Lower leg skin (tissue), 4 donors: ENCODE measurements at places on chromosomes 11 and 22. TPM values are rescaled to one million over a fixed set of nuclear protein-coding genes. Genes with fewer than 3 reads are reported as not detected.

BSX gene
- not detected for total RNA-seq

C11orf97 gene
- not detected for total RNA-seq

DDIAS gene
- 0.91 TPM for total RNA-seq

CYTH4 gene
- 1.9 TPM for total RNA-seq

CLDN5 gene
- 94.9 TPM for total RNA-seq

SBF2 gene
- total RNA-seq = 40.6 TPM

CLTCL1 gene
- total RNA-seq = 9.6 TPM

PDGFB gene
- total RNA-seq = 21.9 TPM

C11orf16 gene
- not detected for total RNA-seq

DBX1 gene
- total RNA-seq = not detected

ANGPTL5 gene
- 2.7 TPM for total RNA-seq

RAG2 gene
- not detected for total RNA-seq

DNA sequence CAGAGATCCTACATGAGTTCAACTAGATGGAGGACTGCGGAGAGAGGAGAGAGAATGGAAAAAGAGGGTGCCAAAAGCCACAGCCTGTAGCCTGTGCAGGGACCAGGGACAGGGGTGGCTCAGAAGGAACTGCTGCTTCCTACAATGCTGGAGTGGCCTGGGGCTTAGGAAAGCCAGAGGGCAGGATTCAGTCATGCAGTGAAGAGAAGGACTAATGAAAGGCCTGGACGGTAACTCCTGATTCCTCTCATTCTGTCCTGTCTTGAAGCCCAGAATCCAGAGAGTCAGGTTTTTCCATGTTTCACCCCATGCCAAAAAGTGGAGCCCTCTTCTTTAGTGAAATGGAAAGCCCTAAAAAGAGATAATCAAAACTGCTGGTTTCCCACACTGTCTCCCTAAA lies 48.4 kb upstream of the INCENP start:
- DNase-seq = no peak

DNA sequence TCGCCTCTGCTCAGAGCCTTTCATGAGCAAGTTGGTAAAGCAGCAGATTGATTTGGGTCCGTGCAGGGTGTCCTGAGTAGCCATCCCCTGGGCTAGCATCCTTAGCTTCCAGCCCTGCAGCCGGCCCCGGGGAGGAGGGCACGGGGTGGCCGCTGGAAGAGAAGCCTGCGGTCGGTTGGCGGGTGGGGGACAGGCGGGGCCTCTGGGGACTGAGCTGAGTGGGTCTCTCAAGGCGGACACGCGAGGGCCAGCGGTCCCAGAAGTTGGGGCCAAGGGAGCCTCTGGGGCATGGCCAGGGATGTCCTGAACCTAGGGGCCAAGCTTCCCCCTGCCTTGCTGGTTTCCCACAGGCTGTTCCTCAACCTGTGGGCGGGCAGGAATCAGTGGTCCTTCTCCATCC lies 143.0 kb downstream of the TBC1D22A start:
- DNase-seq = no peak

DNA sequence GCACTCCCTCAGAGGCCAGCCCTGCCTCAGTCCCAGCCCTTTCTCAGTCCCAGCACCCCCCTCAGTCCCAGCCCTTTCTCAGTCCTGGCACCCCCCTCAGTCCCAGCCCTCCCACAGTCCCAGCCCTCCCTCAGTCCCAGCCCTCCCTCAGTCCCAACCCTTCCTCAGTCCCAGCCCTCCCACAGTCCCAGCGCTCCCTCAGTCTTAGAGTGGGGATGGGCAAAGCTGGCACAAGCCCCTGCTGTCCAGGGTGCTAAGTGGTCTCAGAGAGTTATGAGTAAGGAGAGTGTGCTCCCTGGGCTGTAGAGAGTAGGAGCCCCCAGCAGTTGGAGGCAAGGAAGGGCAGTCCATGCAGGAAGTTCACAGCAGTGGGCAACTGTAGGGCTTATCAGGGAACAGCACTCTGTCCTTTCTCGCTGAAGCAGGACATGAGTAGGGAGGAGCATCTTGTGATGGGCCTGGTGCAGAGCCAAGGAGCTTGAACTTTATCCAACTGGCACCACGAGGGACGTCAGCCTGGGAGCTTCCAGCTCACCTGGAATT lies 51.4 kb upstream of the CRYBB3 start:
- DNase-seq = no peak

- DNase-seq = no peak
Observed at GRCh38 chr11:26573896-26574295, 1.8 kb upstream of the MUC15 start.

DNA sequence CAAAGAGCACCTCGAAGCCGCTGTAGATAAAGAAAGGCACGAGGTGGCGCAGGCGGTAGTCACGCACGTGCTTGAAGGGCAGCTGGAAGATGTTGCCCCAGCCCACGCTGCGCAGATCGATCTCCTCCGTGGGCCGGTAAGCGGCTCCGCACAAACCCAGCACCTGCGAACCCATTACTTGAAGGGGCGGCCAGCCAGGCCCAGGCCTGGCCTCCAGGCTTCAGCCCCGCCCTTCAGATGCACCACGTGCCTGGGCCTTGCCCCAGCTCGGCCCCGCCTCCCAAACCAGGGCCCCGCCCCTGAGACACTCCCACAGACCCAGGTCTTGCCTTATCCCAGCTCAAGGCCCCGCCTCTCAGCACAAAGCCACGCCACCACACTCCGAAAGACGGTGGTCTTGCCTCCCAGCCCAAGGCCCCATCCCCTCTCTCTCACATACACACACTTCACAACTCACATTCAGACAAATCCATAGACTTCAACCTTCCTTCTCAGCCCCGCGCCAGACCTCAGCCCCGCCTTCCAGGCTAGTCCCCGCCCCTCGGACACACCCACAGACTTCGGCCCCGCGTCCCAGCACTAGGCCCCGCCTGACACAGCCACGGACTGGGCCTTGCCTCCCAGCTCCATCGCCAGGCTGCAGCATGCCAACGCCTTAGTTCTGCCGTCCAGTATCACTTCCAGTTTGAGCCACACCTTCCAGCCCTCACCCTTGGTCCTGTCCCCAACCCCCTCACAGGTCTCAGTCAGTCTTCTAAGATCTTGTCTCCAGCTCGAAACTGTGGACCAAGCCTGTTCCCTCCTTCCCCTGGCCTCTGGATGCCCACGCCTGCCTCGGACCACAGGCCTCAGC lies 7.0 kb downstream of the UNC93B1 start:
- DNase-seq = peak; percentile 39

- DNase-seq = no peak
Observed at GRCh38 chr11:17827006-17827405, 92.4 kb downstream of the KCNC1 start.

GRCh38 chr11:22459048-22459447 lies 120.9 kb downstream of the SLC17A6 start:
- no peak for DNase-seq

GRCh38 chr22:44823806-44824205 lies 71.4 kb downstream of the ARHGAP8 start:
- no peak for DNase-seq

DNA sequence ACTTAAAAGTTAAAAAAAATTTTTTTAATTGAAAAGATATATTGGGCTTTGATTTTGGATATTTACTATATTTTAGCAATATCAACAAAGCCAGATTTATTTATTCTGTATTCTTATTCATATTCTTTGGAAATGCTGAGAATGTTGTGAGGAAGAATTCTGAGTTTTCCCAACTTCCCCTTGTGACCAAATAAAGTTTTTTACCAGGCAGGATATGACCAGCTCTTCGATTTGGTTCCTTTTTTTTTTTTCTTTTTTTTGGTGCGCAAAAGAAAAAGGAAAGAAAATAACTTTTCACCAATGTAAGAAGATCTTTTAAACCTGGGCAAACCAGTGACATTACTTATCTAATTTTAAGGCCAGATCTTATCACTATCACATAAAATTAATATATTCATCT lies 12.9 kb downstream of the TCP11L1 start:
- DNase-seq = no peak

DNA sequence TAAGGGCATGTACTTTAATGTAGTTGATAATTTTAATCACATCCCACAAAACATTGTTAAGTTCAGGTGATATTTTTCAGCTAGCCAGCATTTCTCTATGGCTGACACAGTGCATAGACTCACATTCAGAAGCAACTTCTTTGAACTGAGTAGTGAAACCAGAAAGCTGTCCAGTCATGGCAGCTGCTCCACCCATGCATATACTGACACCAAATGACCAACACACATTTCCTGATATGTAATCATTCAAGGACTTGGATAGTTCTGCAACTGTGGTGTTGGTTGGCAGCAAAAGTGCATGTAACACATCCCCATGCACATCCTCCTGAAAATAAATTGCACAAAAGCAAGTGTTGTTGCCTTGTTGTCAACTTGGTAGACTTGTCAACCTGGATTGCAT lies 39.7 kb downstream of the CALCA start:
- no peak for DNase-seq

- no peak for DNase-seq
Observed at GRCh38 chr22:22823131-22823810, 64.3 kb upstream of the IGLL5 start.

DNA sequence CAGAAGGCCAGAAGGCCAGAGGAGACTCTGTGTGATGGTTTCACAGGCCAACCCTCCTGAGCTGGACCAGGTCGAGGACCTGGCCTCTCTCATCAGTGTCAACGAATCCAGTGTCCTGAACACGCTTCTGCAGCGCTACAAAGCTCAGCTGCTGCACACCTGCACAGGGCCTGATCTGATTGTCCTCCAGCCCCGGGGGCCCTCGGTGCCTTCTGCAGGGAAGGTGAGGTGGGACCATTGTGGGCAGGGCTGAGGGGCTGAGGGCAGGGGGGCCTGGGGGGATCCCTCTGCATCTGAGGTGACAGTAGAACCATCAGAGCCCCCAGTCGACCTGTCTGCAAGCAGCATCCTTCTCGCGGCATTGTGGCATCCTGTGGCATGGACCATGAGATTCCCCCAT lies 30.3 kb downstream of the MYO18B start:
- no peak for DNase-seq

DNA sequence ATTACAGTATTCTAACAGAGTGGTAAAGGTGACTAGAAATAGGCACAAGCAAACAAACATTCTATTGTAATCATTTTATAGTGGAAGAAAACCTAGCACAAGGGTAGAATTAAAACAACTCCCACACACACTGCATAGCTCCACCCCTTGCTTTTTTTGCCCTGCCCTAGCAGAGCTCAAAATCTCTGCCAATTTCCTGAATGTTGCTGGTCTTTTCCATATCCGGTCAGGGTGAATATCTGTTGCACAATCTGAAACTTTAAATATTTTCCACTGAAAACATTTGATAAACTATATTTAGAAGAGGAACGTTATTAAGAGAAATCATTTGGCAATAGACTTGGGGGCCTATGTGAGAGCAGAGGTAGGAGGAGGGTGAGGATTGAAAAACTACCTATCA lies 2.7 kb downstream of the SPA17 start:
- no peak for DNase-seq

- no peak for DNase-seq
Observed at GRCh38 chr22:37185646-37186227, 2.3 kb downstream of the C1QTNF6 start.

- DNase-seq = no peak
Observed at GRCh38 chr11:85742348-85742747, 56.4 kb upstream of the CCDC89 start.

- no peak for DNase-seq
Observed at GRCh38 chr11:10934293-10934860, 76.5 kb upstream of the ZBED5 start.

DNA sequence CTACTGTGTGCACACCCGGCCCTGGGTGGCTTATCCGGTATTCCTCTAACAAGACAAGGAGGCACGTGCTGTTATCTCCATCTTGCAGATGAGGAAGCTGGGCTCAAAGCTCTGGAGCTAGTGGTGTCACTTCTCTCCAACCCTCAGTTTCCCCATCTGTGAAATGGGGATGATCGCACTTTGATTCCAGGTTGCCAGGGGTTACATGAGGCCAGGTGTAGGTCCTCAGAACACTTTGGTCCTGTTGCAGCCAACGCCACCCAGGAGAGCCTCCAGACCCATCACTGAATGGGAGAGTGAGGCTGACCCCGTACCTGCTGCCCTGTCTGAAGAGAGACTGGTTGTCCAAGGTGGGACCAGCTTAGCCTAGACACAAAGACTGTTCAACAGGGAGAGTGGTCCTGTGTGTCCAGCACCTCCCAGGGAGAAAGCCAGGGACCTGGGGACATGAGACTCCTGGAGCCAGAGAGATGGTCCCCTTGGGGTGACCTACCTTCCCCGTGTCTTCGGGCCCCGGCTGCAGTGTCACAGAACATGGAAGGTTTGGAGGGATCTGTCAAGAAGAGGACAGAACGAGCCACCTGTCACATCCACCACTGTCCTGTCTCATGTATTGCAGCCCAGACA lies 41.0 kb downstream of the TPBGL start:
- no peak for DNase-seq

- DNase-seq = no peak
Observed at GRCh38 chr11:79940165-79940564, 499.3 kb upstream of the TENM4 start.

- peak; percentile 98 for DNase-seq
Observed at GRCh38 chr22:38202437-38203089, 769 bp downstream of the MAFF start.

DNA sequence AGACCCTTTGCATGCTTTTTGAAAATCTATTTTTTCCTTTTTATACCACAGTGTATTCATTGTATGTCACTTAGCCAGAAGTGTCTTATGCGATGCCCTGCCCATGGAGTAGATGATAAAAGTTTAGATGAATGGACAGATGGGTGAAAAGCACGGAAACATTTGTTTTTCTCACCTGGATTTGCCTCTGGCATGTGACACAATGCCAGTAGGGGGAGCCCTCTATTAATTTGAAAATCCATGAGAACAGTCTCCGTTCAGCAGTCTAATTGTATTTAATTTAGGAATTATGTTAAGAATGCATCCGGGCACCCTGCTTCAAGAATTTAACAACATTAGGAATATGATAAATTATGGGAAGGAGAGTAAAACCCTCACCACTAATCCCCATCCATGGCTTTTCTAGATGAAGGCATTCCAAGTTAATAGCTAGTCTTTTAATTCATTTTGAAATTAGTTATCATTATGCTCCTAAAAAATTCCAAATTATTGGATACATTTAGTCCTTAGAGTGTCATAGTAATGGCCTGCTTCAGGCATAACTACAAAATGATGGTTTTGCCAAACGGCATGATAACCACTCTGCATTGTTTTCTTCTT lies 55.3 kb upstream of the ALKBH3 start:
- DNase-seq = no peak

GRCh38 chr11:117579161-117579560 lies 217.9 kb downstream of the DSCAML1 start:
- no peak for DNase-seq

- DNase-seq = no peak
Observed at GRCh38 chr11:119421351-119421750, 1.6 kb downstream of the THY1 start.

- no peak for DNase-seq
Observed at GRCh38 chr11:89347071-89347470, 144.1 kb downstream of the NOX4 start.

- peak; percentile 74 for DNase-seq
Observed at GRCh38 chr22:46951350-46951749, 188.9 kb downstream of the TBC1D22A start.
